NCI-H1417 (cell line): ENCODE measurements at places on chromosomes 5 and 9.

GRCh38 chr5:35861718-35862117, 5.0 kb downstream of the IL7R start:
- DNase-seq: no peak

GRCh38 chr5:156178117-156178516, 148.8 kb upstream of the SGCD start:
- no peak for DNase-seq

GRCh38 chr9:100486479-100487176, 13.7 kb downstream of the TMEFF1 start:
- no peak for DNase-seq

- DNase-seq: no peak
Measured at GRCh38 chr5:11398728-11399127, 505.5 kb downstream of the CTNND2 start.

- no peak for DNase-seq
Measured at GRCh38 chr5:88870285-88870684, 12.7 kb downstream of the MEF2C start.

GRCh38 chr5:61416010-61416409, 84.0 kb downstream of the ZSWIM6 start:
- no peak for DNase-seq

- no peak for DNase-seq
Measured at GRCh38 chr5:27242258-27242626, 203.9 kb upstream of the CDH9 start.

GRCh38 chr9:13814647-13815400, 499.1 kb downstream of the NFIB start:
- no peak for DNase-seq

DNA sequence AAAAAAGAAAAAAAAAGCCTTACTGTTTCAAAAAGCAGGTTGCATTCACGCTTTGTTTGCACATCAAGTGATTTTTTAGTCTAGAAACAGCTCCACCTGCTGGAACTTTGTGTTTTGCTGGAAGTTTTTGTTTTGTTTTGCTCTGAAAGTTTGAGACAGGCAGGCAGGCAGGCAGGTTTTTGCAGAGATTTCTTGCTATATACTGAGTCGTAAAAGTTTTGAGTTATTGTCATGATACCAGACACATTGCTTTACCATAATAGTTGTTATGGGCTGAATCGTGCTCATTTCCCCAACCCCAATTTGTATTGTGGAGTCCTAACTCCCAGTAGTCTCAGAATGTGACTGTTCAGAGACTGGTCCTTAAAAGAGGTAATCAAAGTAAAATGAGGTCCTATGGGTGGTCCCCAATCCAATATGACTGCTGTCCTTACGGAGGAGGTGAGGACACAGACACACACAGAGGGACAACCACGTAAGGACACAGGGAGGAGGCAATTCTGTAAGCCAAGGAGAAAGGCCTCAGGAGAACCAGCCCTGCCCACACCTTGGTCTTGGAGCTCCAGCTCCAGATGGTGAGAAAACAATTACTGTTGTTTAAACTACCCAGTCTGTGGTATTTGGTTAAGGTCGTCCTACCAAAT, 20.9 kb downstream of the OR2Y1 start:
- DNase-seq: no peak

DNA sequence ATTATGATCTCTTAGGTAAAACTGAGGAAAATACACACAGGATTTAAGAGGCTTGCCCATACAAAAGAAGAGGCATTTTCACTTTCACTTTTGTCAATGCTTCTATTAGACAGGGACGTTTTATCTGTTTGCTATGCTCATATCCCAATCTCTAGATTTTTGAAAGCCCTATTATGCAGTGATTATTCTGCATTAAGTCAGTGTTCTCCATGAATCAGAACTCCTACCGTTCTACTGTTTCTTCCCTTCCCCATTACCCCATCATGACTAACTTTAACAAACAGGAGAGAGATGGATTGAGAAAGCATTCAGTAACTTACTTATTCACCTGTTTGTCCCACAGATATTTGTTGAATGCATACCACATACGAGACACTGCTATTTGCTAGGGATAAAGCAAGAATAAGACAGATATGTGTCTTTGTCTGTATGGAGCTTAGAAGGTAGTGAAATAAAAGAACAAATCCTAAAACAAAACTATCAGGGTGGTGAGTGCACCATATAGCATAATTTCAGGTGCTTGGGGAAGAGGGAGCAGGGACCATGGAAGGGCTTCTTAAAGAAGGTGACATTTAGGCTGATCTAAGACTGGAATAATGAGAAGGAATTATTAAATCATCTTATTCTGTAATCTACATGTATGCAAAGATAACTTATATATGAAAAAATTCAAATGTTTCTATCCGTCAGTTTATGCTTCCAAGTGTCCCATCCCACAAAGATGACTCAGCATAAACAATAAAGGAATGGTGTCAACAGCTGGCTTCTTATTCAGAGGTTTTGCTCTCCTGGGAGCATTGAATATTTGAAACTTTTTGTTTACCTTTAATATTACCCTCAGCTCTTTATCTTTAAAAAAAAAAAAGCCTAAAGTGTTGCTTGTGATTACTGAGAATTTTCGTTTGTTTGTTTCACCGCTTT, 328.1 kb downstream of the HINT1 start:
- DNase-seq: peak; percentile 52

GRCh38 chr9:86246752-86247161, 12.7 kb downstream of the C9orf153 start:
- peak; percentile 27 for DNase-seq

- DNase-seq: no peak
Measured at GRCh38 chr5:34450338-34450737, 205.8 kb upstream of the RAI14 start.

- no peak for DNase-seq
Measured at GRCh38 chr9:105515811-105516413, 42.0 kb upstream of the FKTN start.

- DNase-seq: no peak
Measured at GRCh38 chr9:126117158-126117425, 209.5 kb upstream of the MVB12B start.

- peak; percentile 8 for DNase-seq
Measured at GRCh38 chr9:8282535-8282934, 483.0 kb upstream of the DMAC1 start.

GRCh38 chr5:151694035-151694485, 7.3 kb upstream of the SPARC start:
- DNase-seq: no peak

DNA sequence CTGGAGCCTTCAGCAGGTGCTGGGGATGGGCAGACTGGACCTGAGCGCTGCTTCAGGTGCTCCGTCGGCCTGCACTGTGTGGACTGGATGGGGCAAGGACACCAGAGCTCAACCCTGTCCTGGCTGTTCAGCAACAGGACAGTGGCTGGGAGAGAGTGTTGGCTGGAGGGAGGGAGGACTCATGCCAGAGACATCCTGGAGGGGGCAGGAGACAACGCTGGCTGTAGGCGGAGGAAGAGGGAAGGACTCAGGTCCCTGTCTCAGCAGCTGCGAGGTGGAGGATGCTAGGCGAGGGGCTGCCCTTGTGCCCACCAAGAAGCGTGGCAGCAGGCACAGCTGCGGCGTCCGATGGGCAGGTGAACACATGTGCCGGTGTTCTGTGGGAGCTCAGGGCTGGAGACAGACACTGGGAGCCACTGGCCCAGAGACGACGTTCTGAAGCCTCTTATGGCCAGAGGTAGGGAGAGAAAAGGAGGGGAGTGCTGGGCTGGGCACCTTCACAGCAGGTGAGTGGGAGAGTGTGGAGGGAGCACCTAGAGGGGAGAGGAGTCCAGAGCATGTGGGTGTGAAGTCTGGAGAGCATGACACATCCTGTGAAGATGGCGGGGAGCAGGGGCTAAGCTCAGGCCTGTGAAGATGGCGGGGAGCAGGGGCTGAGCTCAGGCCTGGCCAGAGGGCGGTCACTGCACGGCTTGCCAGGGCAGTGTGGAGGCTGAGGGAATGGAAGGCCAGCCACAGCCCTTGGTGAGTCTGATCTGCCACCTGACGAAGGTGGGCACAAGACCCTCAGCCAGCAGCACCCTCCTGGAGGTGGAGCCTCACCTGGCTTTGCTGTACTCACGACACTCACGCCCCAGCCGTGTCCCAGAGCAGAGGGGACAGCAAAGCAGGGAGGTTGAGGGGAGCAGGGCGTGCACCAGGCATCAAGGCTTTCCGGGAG, 79.1 kb upstream of the FCN1 start:
- no peak for DNase-seq

- no peak for DNase-seq
Measured at GRCh38 chr5:10567781-10568321, 4.0 kb downstream of the ANKRD33B start.

GRCh38 chr5:125162714-125163113, 416.3 kb upstream of the ZNF608 start:
- no peak for DNase-seq

- DNase-seq: no peak
Measured at GRCh38 chr9:20314981-20315380, 307.3 kb downstream of the MLLT3 start.

GRCh38 chr9:96609732-96610131, 9.9 kb downstream of the CDC14B start:
- no peak for DNase-seq

DNA sequence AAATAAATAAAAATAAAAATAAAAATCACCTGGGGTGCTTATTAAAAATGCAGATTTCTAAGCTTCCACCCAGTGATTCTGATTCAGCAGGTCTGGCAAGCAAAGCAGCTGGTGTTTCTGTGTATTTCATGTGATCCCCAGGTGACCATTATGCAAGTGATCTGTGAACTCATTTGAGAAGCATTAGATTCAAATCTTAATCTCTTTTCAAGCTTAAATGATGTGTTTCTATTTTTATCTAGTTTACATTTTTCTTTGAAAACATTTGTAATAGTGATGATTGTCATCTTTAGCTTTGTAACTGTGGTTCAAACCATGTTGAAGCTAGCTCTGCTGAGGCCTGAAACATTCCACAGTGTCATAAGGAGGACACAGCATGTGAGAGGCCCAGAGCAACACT, 804.8 kb upstream of the ZNF608 start:
- no peak for DNase-seq

- DNase-seq: no peak
Measured at GRCh38 chr5:124724357-124725039, 21.9 kb downstream of the ZNF608 start.

GRCh38 chr9:122377241-122378164, 6.7 kb downstream of the PTGS1 start:
- DNase-seq: no peak

- DNase-seq: no peak
Measured at GRCh38 chr5:150082889-150083288, 3.5 kb downstream of the CSF1R start.

GRCh38 chr9:70902171-70902570, 219.2 kb downstream of the TRPM3 start:
- DNase-seq: no peak

DNA sequence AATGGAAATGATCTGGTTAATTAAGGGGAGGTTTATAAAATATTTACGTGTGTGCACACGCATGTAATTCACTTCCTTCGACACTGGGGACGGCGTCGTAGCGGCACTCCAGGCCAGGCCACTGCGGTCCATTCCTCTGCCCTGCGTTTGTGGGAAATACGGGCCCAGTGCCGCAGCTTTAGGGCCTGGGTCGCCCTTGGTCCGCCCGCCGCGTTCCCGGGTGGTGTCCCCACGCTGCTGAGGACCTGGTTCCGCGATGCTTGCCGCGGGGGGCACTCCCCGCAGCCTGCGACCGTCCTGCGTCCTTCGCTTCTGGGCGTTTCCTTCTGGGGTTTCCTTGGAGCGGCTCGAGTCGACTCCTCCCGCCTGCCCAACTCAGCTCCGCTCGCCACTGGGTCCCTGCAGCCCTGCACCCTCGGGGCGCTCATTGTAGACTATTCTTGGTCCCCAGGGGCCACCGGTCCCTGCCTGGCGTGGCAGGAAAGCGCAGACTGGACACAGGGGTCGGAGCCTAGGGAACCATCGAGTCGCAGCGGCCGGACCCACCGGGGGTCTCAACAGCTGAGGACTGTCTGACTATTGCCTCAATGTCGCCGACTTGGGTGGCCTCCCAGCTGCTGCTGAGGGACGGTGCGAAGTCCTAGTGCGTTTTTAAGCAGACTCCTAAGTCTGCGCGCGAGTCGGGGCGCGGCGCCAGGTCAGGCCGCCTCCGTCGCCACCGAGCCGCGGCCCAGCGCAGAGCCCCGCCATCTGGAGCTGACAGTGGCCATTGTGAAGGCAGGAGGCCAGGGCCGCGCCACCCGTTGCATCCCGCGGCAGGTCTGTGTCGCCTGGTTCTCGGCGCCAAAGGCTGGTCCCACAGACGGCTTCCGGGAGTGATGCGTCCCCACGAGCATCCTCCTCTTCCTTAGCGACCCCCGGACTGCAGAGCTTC, 4.4 kb upstream of the IRX1 start:
- DNase-seq: no peak

GRCh38 chr5:74376187-74376586, 264.3 kb downstream of the ENC1 start:
- no peak for DNase-seq

DNA sequence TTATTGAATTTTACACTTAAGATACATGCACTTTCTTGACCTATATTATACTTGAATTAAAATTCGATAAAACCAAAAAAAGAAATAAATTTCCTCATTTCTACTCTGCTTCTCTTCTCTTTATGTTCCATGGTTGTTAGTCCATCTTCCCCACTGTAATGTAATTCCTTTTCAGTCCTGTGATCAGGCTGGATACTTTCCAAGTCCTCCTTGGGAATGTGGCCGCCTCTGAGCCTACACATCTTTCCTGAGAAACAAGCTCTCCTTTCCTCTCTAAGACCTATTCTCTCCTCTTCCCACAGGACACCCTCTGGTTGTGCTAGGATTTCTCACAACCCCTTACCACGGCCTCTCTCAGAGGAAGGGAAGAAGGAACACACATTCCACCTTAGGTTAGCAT, 285.1 kb downstream of the DNAH5 start:
- no peak for DNase-seq

- no peak for DNase-seq
Measured at GRCh38 chr9:123376218-123377071, 20.4 kb downstream of the CRB2 start.
